Neuronal stem cell (in vitro differentiated cells): ENCODE measurements at places on chromosomes 4 and X.

GRCh38 chr4:159129814-159130550, 27.1 kb downstream of the RAPGEF2 start:
- no peak for DNase-seq

- no peak for DNase-seq
These were observed 22.1 kb downstream of the PPP1R2C start for GRCh38 chrX:42755815-42756214.

- no peak for DNase-seq
These were observed 102.0 kb upstream of the USP38 start for GRCh38 chr4:143082701-143083100.

- DNase-seq: no peak
These were observed 1475.5 kb downstream of the PCDH18 start for GRCh38 chr4:136056748-136057147.

- DNase-seq: no peak
These were observed 994.0 kb downstream of the ARAP2 start for GRCh38 chr4:35250331-35250730.

DNA sequence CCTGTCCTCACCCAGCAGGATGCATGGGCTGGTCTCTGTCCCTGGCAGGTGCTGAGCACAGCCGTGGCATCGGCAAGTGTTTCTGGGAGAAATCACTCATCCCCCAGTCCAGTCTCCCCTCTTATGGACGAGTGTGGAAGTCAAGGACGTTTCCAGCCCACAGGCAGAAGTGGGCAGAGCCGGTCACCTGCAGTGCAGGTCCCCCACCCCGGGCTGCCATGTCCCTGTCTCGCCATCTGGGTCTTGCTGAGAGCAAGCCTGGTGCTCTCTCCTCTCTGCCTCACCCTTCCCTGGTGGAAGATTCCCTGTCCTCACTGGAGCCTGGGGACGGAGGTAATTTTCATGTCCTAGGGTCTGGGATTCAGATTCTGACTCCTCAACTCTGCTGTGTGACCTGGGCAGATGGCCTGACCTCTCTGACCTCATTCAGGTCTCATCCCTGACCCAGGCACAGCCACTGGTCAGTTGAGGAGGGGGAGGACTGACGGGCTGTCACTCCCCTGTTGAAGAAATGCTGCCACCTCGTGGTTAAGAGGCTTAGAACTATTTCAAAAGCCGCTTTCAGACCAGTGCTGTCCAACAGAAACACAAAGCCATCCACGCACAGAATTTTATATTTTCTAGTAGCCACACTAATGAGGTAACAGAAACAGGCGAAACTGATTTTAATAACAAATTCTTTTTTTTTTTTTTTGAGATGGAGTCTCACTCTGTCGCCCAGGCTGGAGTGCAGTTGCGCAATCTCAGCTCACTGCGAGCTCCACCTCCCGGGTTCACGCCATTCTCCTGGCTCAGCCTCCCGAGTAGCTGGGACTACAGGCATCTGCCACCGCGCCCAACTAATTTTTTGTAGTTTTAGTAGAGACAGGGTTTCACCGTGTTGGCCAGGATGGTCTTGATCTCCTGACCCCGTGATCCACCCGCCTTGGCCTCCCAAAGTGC, 1.8 kb downstream of the CPZ start:
- DNase-seq: peak; percentile 72

DNA sequence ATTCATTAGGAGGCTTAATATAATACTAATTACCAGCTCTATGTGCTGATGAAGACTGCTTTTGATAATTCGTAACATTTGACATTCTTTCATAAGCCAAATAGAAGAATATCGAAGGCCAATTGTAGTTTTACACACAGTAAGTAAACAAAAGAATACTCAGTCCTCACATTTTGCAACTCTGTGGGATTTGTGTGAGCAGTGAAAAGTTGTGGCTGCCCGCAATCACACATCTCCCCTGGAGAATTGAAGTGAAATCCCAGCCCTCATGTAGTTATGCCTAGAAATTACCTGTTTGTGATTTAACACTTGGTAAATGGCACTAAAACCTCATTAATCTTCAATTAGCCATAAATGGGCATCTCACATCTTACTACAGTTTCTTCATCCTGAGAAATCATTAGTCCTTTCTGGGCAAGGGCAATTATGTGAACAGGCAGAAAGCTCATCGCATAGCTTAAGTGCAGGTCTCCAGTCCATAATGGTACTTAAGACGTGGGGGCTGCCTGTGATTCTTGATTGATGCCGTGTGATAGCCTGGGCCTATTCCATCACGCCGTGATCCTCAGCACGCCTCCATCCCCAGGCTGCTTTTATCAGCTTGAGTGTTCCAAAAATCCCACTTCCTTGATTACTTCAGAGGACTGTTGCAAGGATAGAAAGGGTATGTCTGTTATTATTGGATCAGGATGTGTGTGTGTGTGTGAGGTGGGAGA, 97.9 kb upstream of the METTL14 start:
- DNase-seq: no peak
